Chondrocyte (in vitro differentiated cells): ENCODE measurements at places on chromosomes 1 and 21. TPM values are rescaled to one million over a fixed set of nuclear protein-coding genes. Genes with fewer than 3 reads are reported as not detected.

DNA sequence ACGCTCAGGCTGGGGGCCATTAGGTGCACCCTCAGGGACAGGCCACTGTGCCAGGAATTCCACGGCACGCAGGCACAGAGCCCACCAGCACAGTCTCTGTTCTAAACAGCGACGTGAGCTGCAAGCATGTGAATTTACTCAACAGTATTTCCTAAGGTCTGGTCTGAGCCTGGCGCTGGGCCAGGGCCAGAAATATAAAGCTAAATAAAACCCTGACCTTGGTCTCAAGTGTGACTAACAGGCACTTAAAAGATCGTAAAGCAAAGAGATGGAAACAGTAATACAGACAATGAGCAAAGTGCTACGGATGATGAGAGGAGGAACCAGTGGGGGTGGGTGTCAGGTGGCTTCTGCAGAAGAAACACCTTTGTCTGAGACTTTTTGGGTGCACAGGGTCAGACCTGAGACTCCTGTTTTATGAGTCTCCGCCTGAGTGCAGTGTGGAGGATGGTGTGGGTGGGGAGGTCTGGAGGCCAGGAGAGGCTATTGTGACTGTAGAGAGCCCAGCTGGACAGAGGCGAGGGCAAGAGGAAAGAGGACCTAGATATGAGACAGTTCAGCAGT, 53.4 kb upstream of the EDN2 start:
- H3K36me3 ChIP-seq, result no peaks in the 10 kb centered on the region
- peak; percentile 57 for DNase-seq
- H3K27me3 ChIP-seq, result peaks cover 3% of the 10 kb centered on the region
- peaks cover 39% of the 10 kb centered on the region for H3K4me1 ChIP-seq

DNA sequence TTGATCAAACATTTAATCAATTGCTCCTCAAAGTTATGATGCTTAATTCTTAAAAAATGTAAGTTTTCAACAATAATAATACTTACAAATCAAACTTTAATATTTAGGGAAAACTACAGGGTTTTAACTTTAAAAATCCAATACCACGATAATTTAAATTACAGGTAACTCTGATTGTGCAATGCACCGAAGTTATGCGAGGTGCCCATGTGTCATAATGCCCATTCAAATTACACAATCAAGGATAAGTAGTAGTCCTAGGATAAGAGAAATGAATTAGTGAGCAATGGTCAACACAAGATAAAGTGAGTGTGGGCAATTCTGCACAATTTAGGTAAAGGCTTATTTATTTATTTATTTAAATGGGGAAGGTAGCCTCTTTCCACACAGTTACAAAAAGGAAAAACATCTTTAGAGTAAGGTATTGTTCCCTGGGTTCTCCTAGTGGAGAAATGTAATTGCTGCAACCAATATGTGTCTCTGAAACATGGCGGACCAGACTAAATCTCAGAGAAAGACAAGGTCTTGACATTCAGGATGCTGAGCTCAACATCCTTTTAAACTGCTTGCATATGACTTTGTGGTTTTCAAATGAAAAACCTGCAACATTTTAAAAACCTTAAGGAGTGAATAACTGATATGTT, 164.2 kb downstream of the TTLL7 start:
- H3K4me3 ChIP-seq, result no peak overlapping the region
- no peaks in the 10 kb centered on the region for H3K27me3 ChIP-seq
- no peak for DNase-seq
- no peak overlapping the region for H3K27ac ChIP-seq
- peaks cover 6% of the 10 kb centered on the region for H3K4me1 ChIP-seq

The GBP6 gene
- not detected in 3 replicates for total RNA-seq

The MROH7 gene
- 0.15 TPM in 1 of 3 replicates, not detected in the others for total RNA-seq

DNA sequence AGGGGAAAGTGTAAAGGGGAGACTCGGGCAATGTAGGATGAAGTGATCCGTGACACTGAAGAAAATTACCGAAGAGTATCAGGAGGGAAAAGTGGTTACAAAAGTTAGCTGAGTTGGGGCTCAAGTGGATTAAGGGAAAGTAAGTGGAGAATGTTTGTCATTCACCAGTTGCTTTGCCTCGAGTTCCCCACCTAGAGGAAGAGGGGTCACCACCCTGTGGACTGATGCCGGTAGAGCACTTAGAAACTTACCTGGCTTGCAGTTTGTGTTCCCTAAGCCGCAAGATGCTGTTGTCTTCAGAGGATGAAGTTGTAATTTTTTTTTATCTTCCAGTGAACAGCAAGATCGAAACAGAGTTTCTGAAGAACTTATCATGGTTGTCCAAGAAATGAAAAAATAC, 1.0 kb downstream of the PER3 start:
- H3K27me3 ChIP-seq, result no peaks in the 10 kb centered on the region
- H3K4me3 ChIP-seq, result no peak overlapping the region
- H3K4me1 ChIP-seq, result peaks cover 12% of the 10 kb centered on the region
- peaks cover 2% of the 10 kb centered on the region for H3K36me3 ChIP-seq
- no peak for DNase-seq

The L1TD1 gene
- total RNA-seq, result 0.12 to 0.26 TPM (median 0.15 TPM) in 3 replicates

GRCh38 chr1:185960422-185961321, 226.5 kb downstream of the HMCN1 start:
- peak overlapping the region; percentile 74 for H3K27ac ChIP-seq
- no peak for DNase-seq
- peaks cover 52% of the 10 kb centered on the region for H3K4me1 ChIP-seq
- H3K4me3 ChIP-seq, result no peak overlapping the region
- H3K27me3 ChIP-seq, result no peaks in the 10 kb centered on the region
- no peaks in the 10 kb centered on the region for H3K36me3 ChIP-seq

DNA sequence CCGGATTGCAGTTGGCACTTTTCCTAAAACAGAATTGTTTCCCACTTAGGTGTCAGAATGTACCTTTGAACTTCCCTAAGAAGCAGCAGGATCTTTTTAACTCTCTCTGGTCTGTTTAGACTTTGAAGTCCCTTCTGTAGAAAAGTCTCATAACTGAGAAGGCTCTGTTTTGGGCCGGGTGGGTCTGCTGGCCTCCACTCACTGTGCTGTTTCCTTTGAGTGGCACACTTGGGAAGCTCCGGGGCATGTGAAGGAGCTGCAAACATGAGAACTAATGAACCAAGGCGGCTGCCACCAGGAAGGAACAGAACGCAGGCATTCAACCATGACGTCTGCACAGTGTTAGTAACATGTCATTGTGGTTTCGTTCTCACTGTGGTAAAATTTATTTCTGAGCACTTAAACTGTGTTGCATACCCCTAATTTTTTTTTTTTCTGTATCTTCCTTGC, 19.5 kb upstream of the NCMAP start:
- H3K4me1 ChIP-seq, result peaks cover 11% of the 10 kb centered on the region
- H3K27me3 ChIP-seq, result no peaks in the 10 kb centered on the region
- DNase-seq, result no peak
- no peak overlapping the region for H3K4me3 ChIP-seq
- H3K36me3 ChIP-seq, result peaks cover 7% of the 10 kb centered on the region

The TRIM58 gene
- 0.41 to 1.7 TPM (median 0.70 TPM) in 3 replicates for total RNA-seq

The TMCC2 gene
- 4.8 to 5.7 TPM (median 5.5 TPM) in 3 replicates for total RNA-seq

DNA sequence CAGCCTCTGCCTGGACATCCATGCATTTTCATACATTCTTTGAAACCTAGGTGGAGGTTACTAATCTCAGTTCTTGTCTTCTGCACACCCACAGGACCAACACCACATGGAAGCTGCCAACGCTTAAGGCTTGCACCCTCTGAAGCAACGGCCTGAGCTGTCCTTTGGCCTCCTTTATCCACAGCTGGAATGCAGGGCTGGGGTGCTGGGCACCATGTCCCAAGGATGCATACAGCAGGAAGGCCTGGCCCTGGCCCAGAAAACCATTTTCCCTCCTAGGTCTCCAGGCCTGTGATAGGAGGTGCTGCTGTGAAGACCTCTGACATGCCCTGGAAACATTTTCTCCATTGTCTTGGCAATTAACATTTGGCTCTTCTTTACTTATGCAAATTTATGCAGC, 1168.6 kb downstream of the KCNT2 start:
- H3K27me3 ChIP-seq, result no peaks in the 10 kb centered on the region
- DNase-seq, result no peak
- H3K27ac ChIP-seq, result no peak overlapping the region
- H3K4me3 ChIP-seq, result no peak overlapping the region
- no peaks in the 10 kb centered on the region for H3K36me3 ChIP-seq
- no peaks in the 10 kb centered on the region for H3K4me1 ChIP-seq

DNA sequence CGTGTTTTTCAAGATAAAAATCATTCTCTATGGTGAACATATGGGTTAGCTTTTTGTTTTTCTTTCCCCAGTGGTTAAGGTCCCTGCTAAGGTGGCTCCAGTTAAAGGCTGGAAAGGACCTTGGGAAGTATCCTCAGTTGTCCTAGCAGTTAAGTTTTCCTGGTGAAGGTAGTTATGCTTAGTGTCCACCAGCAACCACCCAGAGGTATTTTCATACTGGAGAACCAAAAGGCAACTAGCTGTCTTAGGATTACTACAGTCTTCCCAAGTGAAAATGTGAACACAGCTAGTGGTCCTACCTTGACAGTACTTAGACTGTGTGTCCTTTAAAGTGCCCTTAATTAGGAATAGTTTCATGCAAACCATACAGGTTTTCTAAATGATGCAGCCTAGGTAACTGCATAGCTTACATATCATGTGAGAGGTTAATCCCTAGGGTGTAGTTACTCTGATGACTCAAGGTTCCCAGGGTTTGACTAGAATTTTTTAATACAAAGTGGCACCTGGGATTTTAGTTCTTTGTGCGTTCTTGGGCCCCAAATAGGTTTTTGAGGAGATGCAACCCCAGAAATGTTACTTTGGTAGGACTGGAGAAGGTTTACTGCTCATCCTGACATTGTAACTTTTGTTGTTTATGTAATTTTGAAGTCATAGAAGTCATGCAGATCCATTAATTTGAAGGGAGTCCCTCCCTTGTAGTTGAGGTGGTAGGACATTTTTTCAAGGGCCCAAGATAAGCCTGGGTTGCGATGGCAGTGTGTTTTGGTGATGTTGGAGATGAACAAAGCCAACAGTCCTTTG, 36.5 kb downstream of the YY1AP1 start:
- H3K27ac ChIP-seq, result peak overlapping the region; percentile 29
- no peaks in the 10 kb centered on the region for H3K36me3 ChIP-seq
- H3K4me1 ChIP-seq, result peaks cover 15% of the 10 kb centered on the region

GRCh38 chr1:22636353-22636752, at the start of gene C1QA:
Gene C1QA (plus strand): TSS chr1:22636628. CDS start chr1:22637617, 989 bp downstream.
- peaks cover 35% of the 10 kb centered on the region for H3K27me3 ChIP-seq
- peaks cover 5% of the 10 kb centered on the region for H3K4me1 ChIP-seq
- H3K27ac ChIP-seq, result no peak within 1 kb of the TSS
- H3K36me3 ChIP-seq, result peaks cover 2% of the 10 kb centered on the region

DNA sequence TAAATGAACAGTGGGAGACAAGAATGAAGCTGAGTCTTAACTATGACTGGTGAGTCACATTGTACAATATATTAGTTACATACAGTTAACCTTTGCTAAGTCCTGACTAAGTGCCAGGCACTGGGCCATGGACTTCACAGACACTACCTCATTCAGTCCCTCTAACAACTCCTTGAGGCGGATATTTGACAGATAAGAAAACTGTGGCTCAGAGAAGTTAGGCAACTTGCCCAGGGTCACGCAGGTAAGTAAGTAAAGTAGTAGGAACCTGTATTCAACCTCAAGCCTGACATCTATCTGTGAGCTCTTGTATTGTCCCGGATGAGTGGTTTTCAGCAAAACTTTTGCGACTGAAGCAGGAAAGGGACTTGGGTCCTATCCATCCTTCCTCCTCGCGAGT, 62.1 kb downstream of the GNG12 start:
- peaks cover 20% of the 10 kb centered on the region for H3K36me3 ChIP-seq
- H3K4me3 ChIP-seq, result no peak overlapping the region
- no peak for DNase-seq

The RGS8 gene
- total RNA-seq, result 0.17 TPM in 1 of 3 replicates, not detected in the others

DNA sequence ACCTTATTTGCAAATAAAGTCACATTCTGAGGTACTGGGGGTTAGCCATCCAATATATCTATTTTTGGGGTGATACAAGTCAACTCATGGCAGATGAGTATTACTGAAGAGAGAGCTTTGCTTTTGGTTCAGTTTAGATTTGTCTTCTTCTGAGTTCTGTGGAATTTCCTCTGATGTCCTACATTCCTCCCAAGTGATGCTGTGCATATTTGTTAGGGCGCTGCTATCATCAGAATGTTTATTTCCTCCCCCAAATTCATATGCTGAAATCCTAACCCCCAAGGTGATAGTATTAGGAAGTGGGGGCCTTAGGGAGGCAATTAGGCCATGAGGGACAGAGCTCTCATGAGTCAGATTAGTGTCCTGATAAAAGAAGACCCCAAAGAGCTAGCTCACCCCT, 96.2 kb upstream of the WLS start:
- no peaks in the 10 kb centered on the region for H3K27me3 ChIP-seq
- H3K4me1 ChIP-seq, result peaks cover 41% of the 10 kb centered on the region
- no peak overlapping the region for H3K27ac ChIP-seq
- no peaks in the 10 kb centered on the region for H3K36me3 ChIP-seq

The DCDC2B gene
- not detected in 3 replicates for total RNA-seq

DNA sequence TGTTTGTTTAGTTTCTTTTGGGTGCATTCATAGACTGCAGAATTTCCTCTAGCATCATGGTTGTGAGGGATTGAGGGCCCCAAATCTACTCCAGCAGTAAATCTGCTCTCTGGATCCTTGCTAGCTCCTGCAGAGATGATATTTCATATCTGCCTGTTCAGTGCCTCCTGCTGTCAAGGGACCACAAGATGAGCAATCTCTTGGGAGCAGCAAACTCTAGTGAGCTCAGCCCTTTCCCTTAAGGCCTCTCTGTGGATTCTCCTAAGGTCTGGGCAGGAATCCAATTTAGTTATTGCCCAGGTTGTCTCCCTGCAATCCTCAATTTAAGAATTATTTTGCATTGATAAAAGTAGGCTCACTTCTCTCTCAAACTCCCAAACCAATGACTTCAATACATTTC, 76.9 kb downstream of the RGS18 start:
- no peaks in the 10 kb centered on the region for H3K36me3 ChIP-seq
- H3K27me3 ChIP-seq, result no peaks in the 10 kb centered on the region
- no peak overlapping the region for H3K27ac ChIP-seq
- no peaks in the 10 kb centered on the region for H3K4me1 ChIP-seq
- no peak for DNase-seq
- H3K4me3 ChIP-seq, result no peak overlapping the region

The EEIG2 gene
- 13.7 to 14.2 TPM (median 13.8 TPM) in 3 replicates for total RNA-seq

The LAMTOR5 gene
- 97.1 to 112 TPM (median 104 TPM) in 3 replicates for total RNA-seq

- no peak for DNase-seq
- no peaks in the 10 kb centered on the region for H3K27me3 ChIP-seq
- H3K27ac ChIP-seq, result no peak overlapping the region
- no peak overlapping the region for H3K4me3 ChIP-seq
- H3K4me1 ChIP-seq, result peaks cover 23% of the 10 kb centered on the region
- H3K36me3 ChIP-seq, result peaks cover under 1% of the 10 kb centered on the region
Measured at GRCh38 chr1:8560035-8560434, 242.1 kb downstream of the SLC45A1 start.

The OVAAL gene
- total RNA-seq, result not detected in 3 replicates
